Stimulated activated CD4-positive, alpha-beta T cell treated with anti-CD3 and anti-CD28 coated beads, Interleukin-2, amount 100 ng/mL, for 48 hours (primary cell): ENCODE measurements at places on chromosomes 2 and 18.
A peak's percentile ranks its signal among the peaks of the same experiment; 100 is the strongest.

- no peak for DNase-seq
Observed at GRCh38 chr2:215653344-215654030, 217.6 kb upstream of the FN1 start.

- DNase-seq: no peak
Observed at GRCh38 chr18:785242-785641, 26.8 kb downstream of the YES1 start.

DNA sequence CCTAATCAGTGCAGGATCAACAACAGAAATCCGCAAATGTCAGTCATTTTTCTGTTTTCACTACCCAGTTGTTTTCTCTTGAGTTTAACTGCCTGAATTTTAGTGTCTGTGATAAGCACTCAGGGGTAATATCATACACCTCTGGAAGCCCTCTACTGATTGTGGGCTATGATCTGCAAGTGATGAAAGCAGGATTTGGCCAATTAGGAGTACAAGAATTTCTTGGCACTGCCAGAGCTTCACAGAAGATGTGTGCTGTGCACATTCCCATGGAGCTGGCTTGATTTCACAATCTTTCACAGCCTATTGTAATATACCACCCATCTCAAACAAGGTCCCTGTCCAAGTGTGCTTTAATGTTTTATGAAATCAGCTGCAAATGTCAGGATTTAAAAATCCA lies 27.3 kb upstream of the TDRD15 start:
- DNase-seq: no peak

DNA sequence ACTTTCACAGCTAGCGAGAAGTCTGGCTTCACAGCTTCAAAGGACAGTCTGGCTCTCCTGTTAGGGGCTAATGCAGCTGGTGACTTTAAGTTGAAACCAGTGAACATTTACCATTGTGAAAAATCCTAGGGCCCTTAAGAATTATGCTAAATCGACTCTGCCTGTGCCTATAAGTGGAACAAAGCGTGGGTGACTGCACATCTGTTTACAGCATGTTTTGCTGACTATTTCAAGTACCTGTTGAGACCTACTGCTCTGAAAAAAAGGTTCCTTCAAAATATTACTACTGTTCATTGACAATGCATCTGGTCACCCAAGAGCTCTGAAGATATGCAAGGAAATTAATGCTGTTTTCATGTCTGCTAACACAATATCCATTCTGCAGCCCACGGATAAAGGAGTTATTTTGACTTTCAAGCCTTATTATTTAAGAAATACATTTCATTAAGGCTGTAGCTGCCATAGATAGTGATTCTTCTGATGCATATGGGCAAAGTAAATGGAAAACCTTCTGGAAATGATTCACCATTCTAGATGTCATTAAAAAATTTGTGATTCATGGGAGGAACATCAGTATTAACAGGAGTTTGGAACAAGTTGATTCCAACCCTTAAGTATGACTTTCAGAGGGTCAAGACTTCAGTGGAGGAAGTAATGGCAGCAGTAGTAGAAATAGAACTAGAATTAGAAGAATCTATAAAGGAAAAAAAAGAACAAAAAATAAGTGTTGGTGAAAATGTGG lies 48.9 kb downstream of the POLR1A start:
- no peak for DNase-seq

DNA sequence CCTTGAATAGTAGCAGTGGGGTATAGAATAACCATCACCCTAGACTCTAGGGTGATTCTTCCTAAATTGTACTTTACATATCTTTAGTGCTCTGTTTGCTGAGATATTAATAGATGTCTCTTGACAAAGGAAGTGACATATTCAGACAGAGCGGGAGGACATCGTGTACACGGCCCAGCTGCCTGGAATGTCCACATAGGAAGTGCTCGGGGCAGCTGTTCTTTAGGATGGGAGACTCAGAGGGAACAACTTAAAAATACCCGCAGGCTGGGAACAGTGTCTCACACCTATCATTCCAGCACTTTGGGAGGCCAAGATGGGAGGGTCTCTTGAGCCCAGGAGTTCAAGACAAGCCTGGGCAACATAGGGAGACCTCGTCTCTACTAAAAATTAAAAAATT lies 206.1 kb downstream of the FAM210A start:
- DNase-seq: no peak

GRCh38 chr2:130891966-130892365 lies 55.3 kb downstream of the ARHGEF4 start:
- no peak for DNase-seq

GRCh38 chr18:74204526-74205152 lies 56.3 kb downstream of the TIMM21 start:
- DNase-seq: peak; percentile 6

- no peak for DNase-seq
Observed at GRCh38 chr18:30596635-30597034, 445.9 kb downstream of the DSC3 start.
